ENCODE measurements at places on chromosomes 5 and 9. TPM values are rescaled to one million over a fixed set of nuclear protein-coding genes. Genes with fewer than 3 reads are reported as not detected.

DNA sequence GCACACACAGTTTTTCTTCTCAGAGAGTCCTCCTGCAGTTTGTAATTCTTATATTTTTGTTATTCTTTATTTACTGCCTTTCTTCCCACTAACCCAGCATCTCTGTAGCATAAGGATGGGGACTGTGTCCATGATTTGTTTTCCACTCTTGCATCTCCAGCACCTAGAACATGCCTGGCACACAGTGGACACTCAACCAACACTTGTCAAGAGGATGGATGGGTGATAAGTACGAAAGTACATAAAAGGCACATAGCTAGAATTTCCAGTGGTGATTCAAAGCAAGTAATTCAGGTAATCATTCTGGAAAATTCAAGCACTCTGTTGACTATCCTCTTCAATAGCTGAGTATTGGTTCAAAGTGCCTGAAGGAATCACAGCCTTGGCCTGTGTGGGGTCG lies 60.2 kb upstream of the TRIO start:
- H3K4me3 ChIP-seq: no peak overlapping the region
- H3K27ac ChIP-seq: no peak overlapping the region
- no peak for DNase-seq
- H3K4me1 ChIP-seq: no peaks in the 10 kb centered on the region
- no peaks in the 10 kb centered on the region for H3K36me3 ChIP-seq
- no peaks in the 10 kb centered on the region for H3K27me3 ChIP-seq

DNA sequence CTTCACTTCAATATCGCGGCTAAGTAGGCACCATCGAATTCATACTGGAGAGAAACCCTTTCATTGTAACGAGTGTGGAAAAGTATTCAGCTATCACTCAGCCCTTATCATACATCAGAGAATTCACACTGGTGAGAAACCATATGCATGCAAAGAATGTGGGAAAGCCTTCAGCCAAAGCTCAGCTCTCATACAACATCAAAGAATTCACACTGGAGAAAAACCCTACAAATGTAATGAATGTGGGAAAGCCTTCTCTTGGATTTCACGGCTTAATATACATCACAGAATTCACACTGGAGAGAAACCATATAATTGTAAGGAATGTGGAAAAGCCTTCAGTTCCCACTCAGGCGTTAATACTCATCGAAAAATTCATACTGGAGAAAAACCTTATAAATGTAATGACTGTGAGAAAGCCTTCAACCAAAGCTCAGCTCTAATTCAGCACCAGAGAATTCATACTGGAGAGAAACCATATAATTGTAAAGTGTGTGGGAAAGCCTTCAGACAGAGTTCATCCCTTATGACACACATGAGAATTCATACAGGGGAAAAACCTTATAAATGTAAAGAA lies 9.5 kb downstream of the ZNF879 start:
- H3K4me1 ChIP-seq: no peaks in the 10 kb centered on the region
- DNase-seq: no peak
- H3K4me3 ChIP-seq: no peak overlapping the region
- peaks cover 40% of the 10 kb centered on the region for H3K36me3 ChIP-seq

GRCh38 chr5:133141746-133142145 lies 89.9 kb downstream of the HSPA4 start:
- no peaks in the 10 kb centered on the region for H3K4me1 ChIP-seq
- no peak overlapping the region for H3K4me3 ChIP-seq
- DNase-seq: no peak
- no peaks in the 10 kb centered on the region for H3K27me3 ChIP-seq
- H3K36me3 ChIP-seq: no peaks in the 10 kb centered on the region
- no peak overlapping the region for H3K27ac ChIP-seq

- H3K4me3 ChIP-seq: peak overlapping the region; percentile 74
- no peaks in the 10 kb centered on the region for H3K27me3 ChIP-seq
- peaks cover 26% of the 10 kb centered on the region for H3K4me1 ChIP-seq
- H3K27ac ChIP-seq: no peak overlapping the region
- H3K36me3 ChIP-seq: no peaks in the 10 kb centered on the region
Measured at GRCh38 chr9:129336130-129336528, 158.1 kb upstream of the IER5L start.

- H3K27me3 ChIP-seq: no peaks in the 10 kb centered on the region
- DNase-seq: no peak
- no peak overlapping the region for H3K27ac ChIP-seq
- no peaks in the 10 kb centered on the region for H3K36me3 ChIP-seq
- H3K4me1 ChIP-seq: no peaks in the 10 kb centered on the region
Measured at GRCh38 chr5:124884114-124884513, 137.7 kb upstream of the ZNF608 start.

- H3K27me3 ChIP-seq: no peaks in the 10 kb centered on the region
- DNase-seq: no peak
- H3K27ac ChIP-seq: no peak overlapping the region
- H3K36me3 ChIP-seq: peaks cover 17% of the 10 kb centered on the region
Measured at GRCh38 chr5:79642210-79642609, 30.0 kb downstream of the TENT2 start.

- no peaks in the 10 kb centered on the region for H3K4me1 ChIP-seq
- no peaks in the 10 kb centered on the region for H3K36me3 ChIP-seq
- no peak overlapping the region for H3K4me3 ChIP-seq
- no peak overlapping the region for H3K27ac ChIP-seq
- DNase-seq: no peak
Measured at GRCh38 chr5:113163328-113163727, 186.7 kb downstream of the DCP2 start.

- H3K4me1 ChIP-seq: no peaks in the 10 kb centered on the region
- H3K27ac ChIP-seq: no peak overlapping the region
- DNase-seq: no peak
- no peak overlapping the region for H3K4me3 ChIP-seq
- no peaks in the 10 kb centered on the region for H3K36me3 ChIP-seq
Measured at GRCh38 chr5:153818626-153819025, 220.1 kb downstream of the FAM114A2 start.

- H3K27ac ChIP-seq: no peak overlapping the region
- no peak for DNase-seq
- no peaks in the 10 kb centered on the region for H3K4me1 ChIP-seq
- no peaks in the 10 kb centered on the region for H3K36me3 ChIP-seq
Measured at GRCh38 chr5:115463983-115464382, 80.6 kb downstream of the FEM1C start.

DNA sequence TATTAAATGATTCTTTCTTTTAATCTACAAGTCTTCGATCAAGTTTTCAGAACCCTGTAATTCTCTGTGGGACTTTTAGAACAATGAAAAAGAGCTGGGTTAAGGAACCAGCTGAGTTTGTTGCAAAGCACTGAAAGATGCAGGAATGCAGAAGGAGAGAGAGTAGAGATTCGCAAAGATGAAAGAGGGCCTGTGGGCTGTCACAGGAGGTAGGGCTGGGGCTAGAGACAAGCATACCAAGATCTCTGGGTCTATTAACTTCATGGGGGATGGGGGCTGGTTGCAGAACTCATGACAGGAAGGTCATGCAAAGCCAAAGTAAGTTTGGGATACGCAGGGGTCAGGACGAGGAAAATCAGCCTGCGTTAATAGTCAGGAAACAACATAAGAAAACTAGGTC lies 81.8 kb downstream of the LURAP1L start:
- no peak overlapping the region for H3K4me3 ChIP-seq
- no peaks in the 10 kb centered on the region for H3K4me1 ChIP-seq
- H3K27ac ChIP-seq: no peak overlapping the region
- no peaks in the 10 kb centered on the region for H3K36me3 ChIP-seq
- no peaks in the 10 kb centered on the region for H3K27me3 ChIP-seq
- no peak for DNase-seq

DNA sequence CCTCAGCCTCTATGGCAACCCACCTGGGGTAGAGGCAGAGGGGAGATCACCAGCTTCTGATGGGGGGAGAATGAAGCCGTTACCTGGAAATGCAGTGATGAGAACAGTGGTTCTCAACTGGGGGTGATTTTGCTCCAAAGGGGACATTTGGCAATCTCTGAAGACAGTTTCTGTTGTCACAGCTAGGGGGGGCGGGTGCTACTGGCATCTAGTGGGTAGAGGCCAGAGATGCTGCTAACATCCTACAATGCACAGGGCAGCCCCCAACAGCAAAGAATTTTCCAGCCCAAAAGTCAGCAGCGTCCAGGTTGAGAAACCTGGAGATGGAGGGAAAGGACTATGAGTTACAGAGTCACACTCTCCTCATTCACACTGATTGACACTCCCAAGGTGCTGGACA lies 84.5 kb downstream of the FGF1 start:
- no peak overlapping the region for H3K4me3 ChIP-seq
- no peaks in the 10 kb centered on the region for H3K4me1 ChIP-seq
- no peaks in the 10 kb centered on the region for H3K27me3 ChIP-seq
- no peak overlapping the region for H3K27ac ChIP-seq

- no peak for DNase-seq
- H3K4me1 ChIP-seq: no peaks in the 10 kb centered on the region
- H3K36me3 ChIP-seq: no peaks in the 10 kb centered on the region
- no peak overlapping the region for H3K27ac ChIP-seq
Measured at GRCh38 chr5:181040631-181040945, 522 bp downstream of the BTNL9 start.

- no peaks in the 10 kb centered on the region for H3K27me3 ChIP-seq
- H3K4me1 ChIP-seq: no peaks in the 10 kb centered on the region
- H3K36me3 ChIP-seq: no peaks in the 10 kb centered on the region
- no peak overlapping the region for H3K27ac ChIP-seq
- no peak for DNase-seq
Measured at GRCh38 chr5:162956570-162956969, 480.8 kb upstream of the CCNG1 start.

DNA sequence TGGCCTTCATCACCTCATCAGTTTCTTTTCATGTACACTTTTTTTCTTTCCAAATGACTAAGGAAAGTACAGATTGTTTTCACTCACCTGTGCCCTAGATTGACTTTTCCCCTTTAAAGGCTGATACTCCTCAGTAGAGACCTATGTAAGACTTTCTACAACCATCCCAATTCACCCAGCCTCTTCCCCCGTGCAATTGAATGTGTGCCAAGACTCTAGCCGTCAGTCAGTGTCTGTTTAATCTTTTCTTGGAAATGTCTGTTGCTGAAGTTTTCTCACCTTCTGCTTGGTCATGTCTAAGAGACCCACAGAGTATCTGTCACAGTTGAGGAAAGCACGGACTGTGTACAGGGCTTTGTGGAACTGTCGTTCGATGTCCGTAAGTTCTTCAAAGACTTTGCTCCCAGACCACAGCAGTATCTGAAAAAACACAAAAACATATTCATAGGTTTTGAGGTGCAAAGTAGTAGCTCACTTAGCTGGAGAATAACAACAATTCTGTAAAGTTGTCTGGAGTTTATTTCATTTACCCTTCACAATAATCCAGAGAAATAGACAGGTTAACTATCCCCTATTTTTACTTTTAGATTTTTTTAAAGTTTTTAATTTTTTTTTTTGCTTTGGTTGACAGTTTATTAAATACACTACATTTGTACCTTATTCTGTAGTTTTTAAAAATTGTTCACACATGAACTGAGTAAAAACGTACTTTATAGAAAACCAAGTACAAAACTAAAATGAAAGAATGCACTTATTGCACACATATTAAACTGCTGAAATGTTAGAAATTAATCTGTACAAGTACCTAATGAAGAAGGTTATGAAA lies 13.6 kb downstream of the PDE6A start:
- H3K27me3 ChIP-seq: no peaks in the 10 kb centered on the region
- no peaks in the 10 kb centered on the region for H3K4me1 ChIP-seq
- H3K36me3 ChIP-seq: no peaks in the 10 kb centered on the region
- no peak for DNase-seq
- H3K4me3 ChIP-seq: no peak overlapping the region
- no peak overlapping the region for H3K27ac ChIP-seq

- DNase-seq: no peak
- H3K27me3 ChIP-seq: no peaks in the 10 kb centered on the region
- H3K4me1 ChIP-seq: no peaks in the 10 kb centered on the region
- H3K4me3 ChIP-seq: no peak overlapping the region
Measured at GRCh38 chr5:56322592-56322991, 89.5 kb upstream of the ANKRD55 start.

DNA sequence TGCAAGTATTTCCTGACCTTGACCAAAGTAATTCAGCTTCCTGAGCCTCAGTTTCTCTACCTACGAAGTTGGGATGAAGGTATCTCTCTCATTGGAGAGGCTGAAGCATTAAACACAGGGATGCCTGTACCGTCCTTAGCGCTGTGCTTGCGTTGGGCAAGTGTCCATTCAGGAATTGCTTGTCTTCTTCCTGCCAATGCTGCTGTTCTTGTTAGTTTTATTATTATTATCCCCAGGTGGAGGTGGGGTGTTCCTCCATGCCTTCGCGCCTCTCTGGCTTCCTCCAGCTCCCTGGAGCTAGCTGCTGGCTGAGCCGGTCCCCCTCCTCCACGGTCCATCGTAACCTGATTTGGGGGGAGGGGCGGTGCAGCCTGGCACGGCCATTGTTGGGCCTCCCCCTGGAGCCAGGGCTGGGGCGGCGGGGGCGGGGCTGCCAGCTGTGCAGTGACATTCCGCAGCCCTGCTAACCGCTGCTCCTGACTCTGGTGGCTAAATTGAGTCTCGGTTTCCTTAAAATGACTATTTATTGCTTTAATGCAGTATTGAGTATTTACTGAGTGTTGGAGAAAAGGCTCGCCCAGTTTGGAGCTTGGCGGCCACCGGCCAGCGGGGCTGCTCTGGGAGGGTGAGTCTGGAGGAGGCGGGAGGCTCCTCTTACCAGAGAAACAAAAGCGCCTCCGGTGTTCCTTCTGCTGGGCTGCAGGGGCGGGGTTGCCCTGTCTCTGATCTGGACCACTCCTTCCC lies 51.3 kb downstream of the LMX1B start:
- DNase-seq: no peak
- peaks cover 7% of the 10 kb centered on the region for H3K27me3 ChIP-seq
- no peaks in the 10 kb centered on the region for H3K4me1 ChIP-seq
- H3K36me3 ChIP-seq: no peaks in the 10 kb centered on the region
- no peak overlapping the region for H3K27ac ChIP-seq

- no peak overlapping the region for H3K4me3 ChIP-seq
- no peak overlapping the region for H3K27ac ChIP-seq
- H3K27me3 ChIP-seq: no peaks in the 10 kb centered on the region
- DNase-seq: no peak
- H3K36me3 ChIP-seq: no peaks in the 10 kb centered on the region
- no peaks in the 10 kb centered on the region for H3K4me1 ChIP-seq
Measured at GRCh38 chr5:34490506-34491250, 165.4 kb upstream of the RAI14 start.

- no peaks in the 10 kb centered on the region for H3K4me1 ChIP-seq
- no peak overlapping the region for H3K4me3 ChIP-seq
- no peaks in the 10 kb centered on the region for H3K36me3 ChIP-seq
- no peak overlapping the region for H3K27ac ChIP-seq
- no peak for DNase-seq
Measured at GRCh38 chr9:14251154-14252071, 62.5 kb downstream of the NFIB start.

GRCh38 chr9:749716-750115 lies 91.8 kb upstream of the DMRT1 start:
- H3K27me3 ChIP-seq: no peaks in the 10 kb centered on the region
- H3K36me3 ChIP-seq: no peaks in the 10 kb centered on the region
- H3K4me3 ChIP-seq: no peak overlapping the region
- no peak overlapping the region for H3K27ac ChIP-seq
- peak; percentile 11 for DNase-seq

Gene CAMK2A
- not detected for total RNA-seq

Gene SIGMAR1
- total RNA-seq: 46.0 TPM

Gene HSPB3
- not detected for total RNA-seq

Gene PRR7
- total RNA-seq: 6.8 TPM

Gene SLC6A7
- total RNA-seq: not detected

Gene PTTG1
- 4.7 TPM for total RNA-seq

Gene PPP1R26
- total RNA-seq: not detected
